ENCODE measurements at places on chromosomes 16 and 17. TPM values are rescaled to one million over a fixed set of nuclear protein-coding genes. Genes with fewer than 3 reads are reported as not detected.

DNA sequence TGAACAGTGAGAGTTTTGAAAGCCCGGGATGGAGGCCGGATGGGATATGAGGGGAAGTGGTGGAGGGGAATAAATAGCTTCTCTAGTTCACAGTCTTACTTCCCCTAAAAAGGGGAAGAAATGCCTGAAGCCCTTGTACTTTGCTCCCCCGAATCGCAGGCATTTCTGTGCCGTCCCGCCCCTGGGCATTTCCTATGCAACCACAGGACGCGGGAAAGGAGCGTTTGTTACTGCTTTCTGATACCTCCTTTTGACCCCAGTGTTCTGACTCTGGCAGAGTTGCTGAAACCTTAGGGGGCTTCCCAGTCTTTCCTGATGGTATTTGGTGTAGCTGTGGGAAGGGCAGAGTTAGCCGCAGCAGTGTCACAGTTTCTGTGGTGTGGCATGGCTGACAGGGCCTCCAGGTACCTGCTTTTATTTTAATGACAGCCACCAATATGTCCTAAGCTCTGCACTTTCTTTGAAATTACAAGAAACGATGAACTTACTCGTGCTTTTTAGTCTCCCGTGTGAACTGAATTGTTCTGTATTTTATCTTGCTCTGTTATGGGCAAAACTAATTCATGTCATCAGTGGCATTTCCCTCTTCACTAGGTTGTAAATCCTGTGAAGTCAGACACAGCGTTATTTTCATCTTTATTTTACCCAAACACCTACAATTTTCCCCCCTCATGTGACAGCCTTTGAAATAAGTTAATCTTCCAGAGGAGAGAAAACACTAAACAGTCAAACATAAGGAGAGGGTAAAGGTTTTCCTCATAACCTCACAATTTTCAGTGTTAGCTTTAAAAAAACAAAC, 27.1 kb downstream of the USP10 start:
- no peak for DNase-seq
- H3K36me3 ChIP-seq = peaks cover 2% of the 10 kb centered on the region
- no peak overlapping the region for H3K4me3 ChIP-seq
- no peaks in the 10 kb centered on the region for H3K27me3 ChIP-seq
- peak overlapping the region; percentile 84 for H3K27ac ChIP-seq

- no peaks in the 10 kb centered on the region for H3K36me3 ChIP-seq
- no peak for DNase-seq
- no peak overlapping the region for H3K27ac ChIP-seq
These were observed 4.3 kb upstream of the PPP1R1B start for GRCh38 chr17:39622380-39623006.

GRCh38 chr16:88703486-88704309, 2.5 kb downstream of the RNF166 start:
- no peaks in the 10 kb centered on the region for H3K27me3 ChIP-seq
- no peak overlapping the region for H3K27ac ChIP-seq
- no peaks in the 10 kb centered on the region for H3K36me3 ChIP-seq
- peak overlapping the region; percentile 81 for H3K4me3 ChIP-seq
- no peak for DNase-seq
- H3K4me1 ChIP-seq = peaks cover 13% of the 10 kb centered on the region

GRCh38 chr16:9365370-9365728, 273.9 kb downstream of the HAPSTR1 start:
- H3K4me3 ChIP-seq = no peak overlapping the region
- H3K27ac ChIP-seq = no peak overlapping the region
- DNase-seq = no peak
- H3K27me3 ChIP-seq = peaks cover 9% of the 10 kb centered on the region

DNA sequence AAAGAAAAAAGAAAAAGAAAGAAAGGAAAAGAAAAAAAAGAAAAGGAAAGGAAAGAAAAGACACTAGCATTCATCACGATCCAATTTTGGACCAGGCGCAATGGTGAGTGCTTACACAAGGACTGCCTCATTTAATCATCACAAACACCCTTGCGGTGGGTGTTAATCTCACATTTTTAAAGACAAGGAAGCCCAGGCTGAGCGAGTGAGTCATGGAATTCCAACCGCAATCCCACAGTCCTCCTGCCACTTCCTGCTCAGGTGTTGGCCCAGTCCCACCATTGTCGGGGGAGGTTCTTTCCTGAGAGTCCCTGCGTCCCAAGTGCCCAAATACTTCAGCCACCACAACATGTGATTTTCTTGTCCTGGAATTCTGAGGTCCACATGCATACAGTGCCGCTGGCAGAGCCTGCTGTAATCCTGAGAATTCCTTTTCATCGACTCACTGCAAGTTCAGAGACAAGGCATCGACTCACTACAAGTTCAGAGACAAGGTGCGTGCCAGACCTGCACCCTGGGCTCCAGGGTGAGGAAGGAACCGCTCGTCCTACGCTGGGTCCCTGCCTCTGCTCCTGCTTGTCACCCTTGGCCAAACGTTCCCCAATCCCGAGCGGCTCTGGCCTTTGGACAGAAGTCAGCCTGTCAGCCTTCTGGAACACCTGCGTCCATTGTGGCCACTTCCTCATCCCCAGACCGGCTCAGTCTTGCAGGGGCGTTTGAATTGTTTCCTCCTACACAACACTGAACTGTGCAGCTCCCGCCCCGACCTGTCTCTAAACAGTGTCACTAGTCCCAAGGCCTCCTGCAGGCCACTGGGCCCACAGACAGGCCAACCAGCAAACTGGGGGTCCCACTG, 5.8 kb downstream of the ZG16B start:
- no peak for DNase-seq
- peak overlapping the region; percentile 87 for H3K27ac ChIP-seq
- H3K36me3 ChIP-seq = no peaks in the 10 kb centered on the region
- peaks cover 3% of the 10 kb centered on the region for H3K4me1 ChIP-seq
- peaks cover 12% of the 10 kb centered on the region for H3K27me3 ChIP-seq

The ASGR1 gene
- total RNA-seq = 11.1 TPM

The CRHR1 gene
- total RNA-seq = not detected
